ENCODE measurements at places on chromosomes 16 and 17.
A peak's percentile ranks its signal among the peaks of the same experiment; 100 is the strongest.

GRCh38 chr17:42677921-42678781 lies 1.4 kb upstream of the PLEKHH3 start:
- DNase-seq = peak; percentile 45

DNA sequence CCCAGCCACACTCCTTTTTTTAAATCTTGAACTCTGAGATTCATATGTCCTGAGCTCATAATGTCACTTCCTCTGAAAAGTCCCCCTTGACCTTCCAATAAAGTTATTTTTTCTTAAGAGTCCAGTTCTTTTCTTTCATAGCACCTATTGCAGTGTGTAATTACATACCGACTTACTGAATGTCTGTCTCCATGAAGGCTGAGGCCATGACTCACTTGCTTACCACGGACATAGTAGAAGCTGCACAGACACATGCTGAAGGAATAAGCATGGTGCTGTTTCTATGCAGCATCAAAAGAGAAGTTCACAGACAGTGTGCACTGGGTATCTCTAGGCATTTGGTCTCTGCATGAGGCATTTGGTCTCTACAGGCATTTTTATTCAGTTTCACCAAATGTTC lies 77.2 kb downstream of the C17orf67 start:
- no peak for DNase-seq

DNA sequence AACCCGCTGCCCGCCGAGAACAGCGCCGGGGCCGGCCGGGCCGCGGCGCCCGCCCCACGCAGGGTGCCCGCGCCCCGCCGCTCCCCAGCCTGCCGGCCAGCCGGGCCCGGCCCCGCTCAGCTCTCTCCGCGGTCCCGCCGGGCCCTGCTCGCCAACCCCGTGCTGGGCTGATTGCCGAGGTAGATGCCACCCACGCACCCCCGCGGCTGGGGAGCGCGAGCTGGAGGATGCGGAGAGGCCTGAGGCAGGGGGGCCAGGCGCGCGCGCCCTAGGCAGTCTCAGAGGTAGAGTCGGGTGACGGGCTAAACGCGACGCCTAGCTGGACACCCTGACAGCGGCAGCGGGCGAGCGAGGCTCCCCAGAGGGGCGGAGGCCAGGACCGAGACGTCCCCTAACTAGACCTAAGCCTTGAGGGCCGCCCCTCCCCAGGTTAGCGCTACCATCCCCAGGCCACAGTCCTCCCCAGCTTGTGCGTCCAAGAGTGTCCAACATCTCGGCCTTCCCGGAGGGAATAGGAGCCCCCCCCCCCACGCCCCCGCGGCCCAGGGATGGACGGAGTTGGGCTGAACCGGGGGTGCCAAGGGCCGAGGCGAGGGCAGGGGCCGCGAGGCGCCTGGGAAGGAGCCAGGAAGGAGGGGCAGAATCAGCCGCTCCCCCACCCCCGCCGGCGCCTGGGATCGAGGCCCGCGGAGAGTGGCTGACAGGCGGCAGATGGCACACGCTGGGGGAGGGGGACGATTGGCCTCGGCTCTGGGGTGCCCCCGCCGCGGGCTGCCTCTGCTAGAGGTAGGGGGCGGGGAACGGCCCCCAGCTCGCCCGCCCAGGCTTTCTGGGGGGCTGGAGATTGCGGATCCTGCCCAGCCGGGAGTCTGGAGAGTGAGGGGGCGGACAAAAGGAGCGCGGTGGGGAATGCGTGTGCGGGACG lies 2.5 kb upstream of the ZNF423 start:
- DNase-seq = no peak

DNA sequence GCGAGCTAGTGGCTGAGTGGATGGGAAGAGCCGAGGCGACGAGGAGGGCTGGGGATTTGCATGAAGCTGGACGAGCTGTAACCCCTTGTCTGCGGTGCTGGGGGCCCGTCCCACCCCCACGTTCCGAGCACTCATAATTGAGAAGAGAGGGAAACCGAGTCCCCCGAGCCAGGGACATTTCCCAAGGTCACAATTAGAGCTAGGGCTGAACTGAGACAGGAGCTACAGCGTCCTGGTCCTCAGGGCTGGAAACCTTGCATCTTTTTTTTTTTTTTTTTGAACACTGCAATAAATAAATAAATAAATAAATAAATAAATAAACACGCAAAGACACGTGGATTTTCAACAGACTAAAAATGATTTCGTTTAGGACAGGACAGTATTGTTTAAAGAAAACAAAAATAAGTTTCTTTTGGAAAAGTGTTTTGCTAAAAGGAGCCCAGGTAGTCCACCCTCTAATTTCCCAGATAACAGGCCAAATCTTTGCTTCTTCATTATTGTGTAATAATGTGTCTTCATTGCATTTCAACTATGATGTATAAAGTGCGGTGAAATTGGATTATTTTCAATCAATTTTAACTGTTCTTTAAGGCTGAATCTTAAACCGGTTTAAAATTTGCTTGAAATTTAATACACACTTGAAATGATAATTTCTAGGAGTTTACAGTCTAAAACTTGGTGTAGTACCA lies 992 bp downstream of the GDPD1 start:
- DNase-seq = no peak

DNA sequence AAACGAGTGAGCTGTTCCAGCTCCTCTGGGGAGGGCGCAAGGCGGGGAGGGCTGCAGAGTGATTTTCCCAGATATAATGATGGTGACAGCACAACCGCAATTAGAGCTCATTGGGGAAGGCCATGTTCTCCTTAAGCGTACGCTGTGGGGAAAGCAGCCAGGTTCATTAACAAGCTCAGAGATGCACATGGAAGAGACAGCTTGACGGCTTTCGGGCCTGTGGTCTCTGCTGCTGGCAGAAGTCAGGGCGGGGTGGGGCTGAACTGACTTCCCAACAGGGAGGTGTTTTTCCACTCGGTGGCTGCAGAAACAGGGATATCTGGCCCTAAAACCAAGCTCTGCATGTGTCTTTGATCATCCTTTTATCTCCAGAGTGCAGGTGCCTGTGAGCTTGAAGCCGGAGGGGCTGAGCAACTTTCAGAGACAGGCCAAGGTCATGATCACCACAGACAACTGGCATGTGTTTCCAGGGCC lies 24.0 kb upstream of the CACNG1 start:
- no peak for DNase-seq

DNA sequence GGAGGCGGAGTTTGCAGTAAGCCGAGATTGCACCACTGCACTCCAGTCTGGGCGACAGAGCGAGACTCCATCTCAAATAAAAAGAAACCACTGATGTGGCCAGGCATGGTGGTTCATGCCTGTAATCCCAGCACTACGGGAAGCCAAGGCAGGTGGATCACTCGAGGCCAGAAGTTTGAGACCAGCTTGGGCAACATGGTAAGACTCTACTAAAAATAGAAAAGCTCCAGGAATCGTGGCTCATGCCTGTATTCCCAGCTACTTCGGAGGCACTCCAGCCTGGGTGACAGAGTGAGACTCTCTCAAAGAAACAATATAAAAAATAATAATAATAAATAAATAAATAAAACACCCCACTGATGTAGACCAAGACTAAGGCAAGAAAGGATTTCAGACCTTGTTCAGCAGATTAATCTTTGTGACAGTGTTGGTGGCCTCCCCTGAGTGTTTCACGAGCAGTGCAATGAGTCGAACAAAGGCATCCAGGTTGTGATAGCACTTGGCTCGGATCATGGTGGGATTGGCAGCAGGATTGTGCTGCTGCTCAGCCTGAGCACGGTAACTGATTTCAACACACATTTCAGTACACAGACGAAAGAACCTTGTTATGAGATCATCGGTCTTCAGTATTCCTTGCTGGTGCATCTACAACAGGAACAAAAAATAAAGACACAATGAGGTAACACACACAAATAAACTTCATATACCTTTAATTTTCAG lies 18.6 kb downstream of the SETD6 start:
- DNase-seq = no peak

- no peak for DNase-seq
Observed at GRCh38 chr17:7191571-7192270, 12.6 kb upstream of the ASGR1 start.

DNA sequence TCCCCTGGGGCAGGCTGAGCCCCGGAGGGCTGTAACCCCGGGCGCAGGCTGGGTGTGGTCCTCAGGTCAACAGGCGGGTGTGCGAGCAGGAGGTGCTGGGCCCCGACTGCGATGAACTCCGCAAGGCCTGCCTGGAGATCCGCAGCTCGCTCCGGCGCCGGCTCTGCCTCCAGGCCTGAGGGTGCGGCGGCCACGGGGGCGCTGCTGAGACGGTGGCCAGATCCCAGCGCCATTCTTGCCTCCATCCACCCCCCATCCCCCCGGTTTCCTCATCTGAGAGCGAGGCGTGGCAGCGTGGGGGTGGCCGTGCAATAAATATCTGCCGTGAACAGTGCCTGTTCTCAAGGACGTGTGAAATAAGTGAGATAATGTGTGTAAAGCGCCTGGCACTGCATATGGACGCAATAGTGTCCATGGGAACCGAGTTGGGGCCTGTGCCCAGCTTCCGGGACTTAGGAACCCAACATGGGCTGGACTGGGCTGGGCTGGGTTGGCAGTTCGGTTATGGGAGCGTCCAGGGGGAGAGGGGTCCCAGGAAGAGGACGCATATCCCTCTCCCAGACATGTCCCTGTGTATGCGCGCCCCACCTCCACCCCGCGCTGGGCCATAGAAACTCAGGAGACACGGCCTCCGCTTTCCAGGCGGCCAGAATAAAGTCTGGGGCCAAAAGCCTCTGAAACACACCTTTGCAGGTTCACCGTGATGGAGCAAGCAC lies 15.0 kb downstream of the ZNF213 start:
- DNase-seq = no peak

DNA sequence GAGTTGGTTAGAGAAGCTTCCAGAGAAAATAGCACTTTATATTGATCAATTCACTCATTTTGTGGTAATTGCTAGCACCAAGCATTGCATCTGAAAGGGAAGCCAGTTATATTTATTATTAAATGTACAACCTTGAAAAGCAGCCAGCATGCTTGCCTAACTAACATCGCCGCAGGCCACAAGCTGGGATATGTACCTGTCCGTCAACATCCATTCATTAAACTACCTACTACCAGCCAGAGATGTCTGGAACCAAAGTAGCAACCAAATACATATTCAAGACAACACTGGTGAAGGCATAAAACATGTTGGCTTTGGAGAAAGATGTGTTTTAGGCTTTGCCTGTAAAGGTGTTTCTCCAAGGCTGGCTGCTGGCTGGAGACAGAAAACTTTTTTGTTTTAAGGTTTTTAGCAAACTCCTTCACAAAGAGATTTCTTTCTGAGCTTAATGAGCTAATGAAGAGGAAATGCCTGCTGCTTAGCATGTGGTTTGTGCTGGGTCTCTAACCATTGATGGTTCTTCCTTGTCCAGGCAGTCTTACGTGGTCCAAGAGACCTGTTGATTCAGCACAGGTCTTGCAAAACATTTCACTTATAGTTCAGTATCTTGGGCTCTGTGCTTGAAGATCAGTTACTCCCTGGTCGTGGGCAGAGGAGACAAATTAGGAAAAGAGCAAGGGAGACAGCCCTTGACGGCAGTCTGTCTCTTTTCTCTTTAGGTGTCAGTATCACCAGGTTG lies 3.1 kb downstream of the ITPRIPL2 start:
- no peak for DNase-seq

GRCh38 chr16:49658531-49658930 lies 197.4 kb downstream of the ZNF423 start:
- no peak for DNase-seq
